ENCODE measurements at places on chromosomes 4 and X. TPM values are rescaled to one million over a fixed set of nuclear protein-coding genes. Genes with fewer than 3 reads are reported as not detected.

DNA sequence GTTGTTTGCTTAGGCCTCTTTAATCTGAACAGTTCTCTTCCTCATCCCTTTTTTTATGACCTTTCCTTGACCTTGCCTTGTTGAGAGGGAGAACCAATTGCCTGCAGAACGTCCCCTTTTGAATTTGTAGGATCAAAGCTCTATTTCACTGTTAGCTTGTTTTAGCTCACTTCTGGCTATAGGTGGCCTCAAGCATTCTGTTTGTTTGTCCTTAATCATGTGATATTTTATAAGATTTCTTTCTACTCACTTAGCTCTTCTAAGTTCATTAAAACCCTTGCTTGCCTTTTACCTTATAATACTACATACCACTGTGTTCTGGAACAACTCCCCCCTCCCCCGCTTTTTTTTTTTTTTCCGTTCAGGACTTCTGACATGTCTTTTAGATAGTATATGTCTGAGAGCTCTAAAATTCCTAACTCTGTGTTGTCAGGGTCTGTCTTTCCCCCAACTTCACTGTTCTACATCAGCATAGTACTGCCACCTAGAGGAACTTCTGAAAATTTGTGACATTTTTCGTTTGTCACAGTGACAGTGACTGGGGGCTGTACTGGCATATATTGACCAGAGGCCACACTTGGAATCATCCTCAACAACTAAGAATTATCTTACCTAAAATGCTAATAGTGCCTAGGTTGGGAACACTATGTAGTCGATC lies 128.5 kb downstream of the LARP7 start:
- DNase-seq: no peak
- H3K36me3 ChIP-seq: no peaks in the 10 kb centered on the region
- H3K27ac ChIP-seq: no peak overlapping the region
- H3K27me3 ChIP-seq: peaks cover 3% of the 10 kb centered on the region
- no peaks in the 10 kb centered on the region for H3K4me1 ChIP-seq
- H3K4me3 ChIP-seq: no peak overlapping the region

GRCh38 chrX:129845616-129846190 lies 2.0 kb upstream of the ZDHHC9 start:
- no peak for DNase-seq
- H3K36me3 ChIP-seq: no peaks in the 10 kb centered on the region
- peaks cover 34% of the 10 kb centered on the region for H3K4me1 ChIP-seq
- no peaks in the 10 kb centered on the region for H3K27me3 ChIP-seq
- no peak overlapping the region for H3K4me3 ChIP-seq

DNA sequence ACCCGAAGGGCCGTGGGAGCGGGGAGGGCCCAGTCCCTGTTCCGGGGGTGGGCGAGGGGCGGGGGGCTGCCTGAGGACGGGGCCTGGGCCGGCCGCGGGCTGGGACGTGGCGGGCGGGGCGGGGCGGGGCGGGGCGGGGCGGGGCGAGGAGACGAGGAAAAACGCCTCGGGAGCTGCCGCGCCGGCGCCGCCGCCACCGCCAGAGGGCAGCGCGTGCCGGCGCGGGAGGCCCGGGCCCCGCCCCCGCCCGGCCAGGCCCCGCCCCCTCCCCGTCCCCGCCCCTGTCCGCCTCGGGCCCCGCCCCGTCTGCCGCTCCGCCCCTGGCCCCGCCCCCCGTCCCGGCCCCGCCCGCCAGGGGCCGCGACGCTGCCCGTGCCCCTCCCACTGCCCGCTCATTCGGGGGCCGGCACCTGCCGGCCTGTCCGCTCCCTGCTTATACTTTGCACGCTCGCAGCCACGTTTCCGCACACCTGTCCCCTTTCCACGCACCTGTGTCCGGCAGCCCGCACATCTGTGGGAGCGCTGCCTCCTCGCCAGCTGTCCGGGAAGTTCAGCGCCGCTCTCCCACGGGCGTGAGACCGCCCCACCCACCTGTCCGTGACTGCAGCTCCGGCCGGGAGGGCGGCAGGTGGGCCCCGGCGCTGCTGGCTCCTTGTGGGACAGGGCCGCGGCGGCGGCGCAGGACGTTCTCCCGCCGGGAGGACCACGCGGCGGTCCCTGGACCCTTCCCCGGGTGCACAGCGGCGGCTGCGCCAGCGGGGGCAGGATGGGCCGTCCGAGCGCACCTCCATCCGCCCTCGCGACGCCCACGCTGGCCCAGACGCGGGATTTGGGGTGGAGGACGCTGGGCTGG lies 1.7 kb upstream of the FGFRL1 start:
- no peaks in the 10 kb centered on the region for H3K36me3 ChIP-seq
- peaks cover 27% of the 10 kb centered on the region for H3K27me3 ChIP-seq
- no peak overlapping the region for H3K27ac ChIP-seq
- DNase-seq: peak; percentile 67
- peaks cover 11% of the 10 kb centered on the region for H3K4me1 ChIP-seq
- H3K4me3 ChIP-seq: peak overlapping the region; percentile 73

DNA sequence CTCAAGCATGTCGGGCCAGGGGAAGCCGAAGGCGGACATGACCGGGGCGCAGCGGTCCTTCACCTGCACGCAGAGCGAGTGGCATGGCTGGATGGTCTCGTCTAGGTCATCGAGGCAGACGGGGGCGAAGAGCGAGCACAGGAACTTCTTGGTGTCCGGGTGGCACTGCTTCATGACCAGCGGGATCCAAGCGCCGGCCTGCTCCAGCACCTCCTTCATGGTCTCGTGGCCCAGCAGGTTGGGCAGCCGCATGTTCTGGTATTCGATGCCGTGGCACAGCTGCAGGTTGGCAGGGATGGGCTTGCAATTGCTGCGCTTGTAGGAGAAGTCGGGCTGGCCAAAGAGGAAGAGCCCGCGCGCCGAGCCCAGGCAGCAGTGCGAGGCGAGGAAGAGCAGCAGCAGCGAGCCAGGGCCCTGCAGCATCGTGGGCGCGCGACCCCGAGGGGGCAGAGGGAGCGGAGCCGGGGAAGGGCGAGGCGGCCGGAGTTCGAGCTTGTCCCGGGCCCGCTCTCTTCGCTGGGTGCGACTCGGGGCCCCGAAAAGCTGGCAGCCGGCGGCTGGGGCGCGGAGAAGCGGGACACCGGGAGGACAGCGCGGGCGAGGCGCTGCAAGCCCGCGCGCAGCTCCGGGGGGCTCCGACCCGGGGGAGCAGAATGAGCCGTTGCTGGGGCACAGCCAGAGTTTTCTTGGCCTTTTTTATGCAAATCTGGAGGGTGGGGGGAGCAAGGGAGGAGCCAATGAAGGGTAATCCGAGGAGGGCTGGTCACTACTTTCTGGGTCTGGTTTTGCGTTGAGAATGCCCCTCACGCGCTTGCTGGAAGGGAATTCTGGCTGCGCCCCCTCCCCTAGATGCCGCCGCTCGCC lies at the start of gene SFRP2:
TSS of gene SFRP2 (minus strand) at position 671 of the 864 bp plus-strand sequence. CDS start at position 423, 248 bp downstream.
- H3K4me3 ChIP-seq: peak within 1 kb of the TSS; percentile 47
- H3K4me1 ChIP-seq: peaks cover 44% of the 10 kb centered on the region
- H3K36me3 ChIP-seq: no peaks in the 10 kb centered on the region
- H3K27me3 ChIP-seq: peaks cover 72% of the 10 kb centered on the region
- no peak for DNase-seq

- H3K4me3 ChIP-seq: no peak overlapping the region
- H3K27ac ChIP-seq: no peak overlapping the region
- no peaks in the 10 kb centered on the region for H3K27me3 ChIP-seq
- H3K4me1 ChIP-seq: no peaks in the 10 kb centered on the region
Observed at GRCh38 chr4:85127653-85128052, 161.2 kb upstream of the WDFY3 start.

DNA sequence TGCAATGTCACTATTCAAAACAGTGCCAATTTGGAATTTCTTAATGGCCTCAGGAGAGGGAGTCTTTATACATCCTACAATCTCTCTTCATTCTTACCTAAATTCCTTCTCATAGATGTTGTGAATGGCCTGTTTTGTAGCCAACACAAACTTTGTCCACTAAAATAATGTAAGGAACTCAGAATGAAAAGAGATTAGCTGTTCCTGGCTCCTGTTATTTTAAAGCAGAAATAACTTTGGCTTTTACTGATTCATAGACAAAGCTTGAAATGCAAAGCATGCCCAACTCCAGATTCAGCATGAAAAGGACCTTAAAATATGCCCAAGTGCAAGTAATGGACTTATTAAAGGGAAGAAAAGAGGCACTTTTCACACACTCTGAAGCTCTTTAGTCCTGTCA lies 146.0 kb upstream of the GPC4 start:
- no peaks in the 10 kb centered on the region for H3K4me1 ChIP-seq
- no peak overlapping the region for H3K4me3 ChIP-seq
- no peaks in the 10 kb centered on the region for H3K27me3 ChIP-seq
- DNase-seq: no peak
- H3K36me3 ChIP-seq: no peaks in the 10 kb centered on the region

Gene TLR6
- total RNA-seq: 3.6 TPM

Measured in activated naive CD4-positive, alpha-beta T cell treated with anti-CD3 and anti-CD28 coated beads for 36 hours (primary cell).